ENCODE measurements at places on chromosomes 5 and 9.
A peak's percentile ranks its signal among the peaks of the same experiment; 100 is the strongest.

DNA sequence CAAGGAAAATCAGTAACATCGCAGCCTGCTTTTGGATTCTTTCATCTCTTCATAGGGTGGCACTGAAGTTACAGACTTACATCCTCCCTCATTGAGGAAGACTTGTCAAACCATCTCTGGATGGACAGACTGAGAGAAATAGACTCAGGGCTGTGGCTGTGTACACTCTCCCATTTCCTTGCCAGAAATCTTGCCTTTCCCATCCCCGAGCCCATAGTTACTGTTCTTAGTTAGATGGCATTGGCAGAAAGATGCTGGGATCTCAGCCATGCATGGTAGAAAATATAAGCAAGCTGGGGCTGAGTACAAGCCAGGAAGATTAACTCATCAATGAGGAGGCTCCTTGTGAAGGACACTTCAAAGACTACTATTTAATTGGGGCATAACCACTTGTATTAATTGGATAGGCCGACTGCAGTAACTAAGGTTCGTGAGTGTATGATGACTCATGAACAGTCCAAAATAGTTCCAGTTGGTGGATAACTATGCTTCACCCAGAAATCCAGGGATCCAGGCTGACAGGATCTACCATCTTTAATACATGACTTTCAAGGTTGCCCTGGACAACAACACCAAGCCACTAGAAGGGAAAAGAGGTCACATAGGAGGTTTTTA is 137.9 kb downstream of the TMEM38B start:
- no peak for DNase-seq

DNA sequence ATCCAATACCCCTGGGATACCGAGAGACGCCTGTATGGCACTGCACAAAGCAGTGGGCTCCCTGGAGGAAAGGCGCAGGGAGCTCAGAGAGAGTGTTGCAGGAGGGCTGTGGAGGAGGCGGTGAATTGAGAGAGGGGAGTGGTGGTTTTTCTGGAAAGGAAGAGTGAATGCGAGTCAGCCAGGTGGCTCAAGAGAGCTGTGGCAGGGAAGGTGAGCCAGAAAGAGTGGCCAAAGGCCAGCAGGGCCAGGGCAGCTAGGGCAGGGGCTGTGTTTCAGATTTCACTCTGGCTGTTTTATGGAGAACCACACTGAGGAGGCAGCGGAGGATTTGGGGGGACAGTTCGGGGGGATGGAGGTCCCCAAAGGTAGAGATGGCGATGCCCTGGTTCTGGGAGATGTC is 13.0 kb upstream of the DAB2IP start:
- DNase-seq, result no peak

DNA sequence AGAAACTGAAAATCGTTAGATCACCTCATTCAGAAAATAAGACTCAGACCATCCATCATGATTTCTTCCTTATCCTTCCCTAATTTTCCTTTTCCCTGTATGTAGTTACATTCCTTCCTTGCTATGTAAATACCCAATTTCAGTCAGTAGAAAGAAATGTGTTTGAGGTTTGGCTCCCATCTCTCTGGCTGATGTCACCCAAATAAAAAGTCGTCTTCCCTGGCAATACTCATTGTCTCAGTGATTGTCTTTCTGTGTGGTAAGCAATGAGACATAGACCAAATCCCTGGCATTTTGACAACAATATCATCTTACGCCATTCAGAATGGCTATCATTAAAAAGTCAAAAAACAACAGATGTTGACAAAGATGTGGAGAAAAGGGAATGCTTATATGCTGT is 303.9 kb upstream of the EDIL3 start:
- peak; percentile 8 for DNase-seq

GRCh38 chr9:87107072-87107471 is 159.8 kb upstream of the GAS1 start:
- peak; percentile 75 for DNase-seq

DNA sequence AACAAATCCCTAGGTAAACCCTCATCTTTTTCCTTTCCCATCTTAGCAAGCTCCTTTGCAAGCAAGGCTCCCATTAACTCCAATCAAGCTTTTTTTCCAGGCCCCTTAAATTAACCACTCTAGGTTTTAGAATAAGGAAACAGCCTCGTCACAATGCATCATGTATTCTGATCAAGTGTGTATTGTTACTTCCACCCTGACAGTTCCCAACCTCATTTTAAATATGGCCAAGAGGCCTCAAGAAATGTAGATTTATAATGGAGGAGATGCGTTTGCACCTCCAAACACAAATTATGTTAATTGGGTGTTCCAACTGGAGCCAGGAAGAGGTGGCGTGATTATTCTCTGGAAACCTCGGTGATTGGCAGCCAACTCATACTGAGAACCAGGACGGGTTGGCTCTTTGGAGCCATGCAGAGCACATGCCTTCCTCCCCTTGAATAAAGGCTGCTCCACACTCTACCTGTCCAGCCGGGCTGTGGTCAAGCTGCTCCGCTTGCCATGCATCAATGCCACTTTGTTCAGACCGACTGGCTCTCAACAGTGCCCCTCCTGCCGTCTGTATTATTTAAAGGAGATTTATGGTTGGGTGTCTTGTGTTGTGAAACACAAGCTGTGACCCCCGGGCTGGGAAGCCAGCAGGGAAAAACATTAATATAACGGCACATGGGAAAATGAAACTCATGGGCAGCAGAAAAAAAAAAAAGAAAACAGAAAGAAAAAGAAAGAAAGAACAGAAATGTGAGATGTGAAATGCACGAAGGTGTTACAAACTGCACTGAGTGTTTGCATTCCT is 191.1 kb downstream of the EBF1 start:
- DNase-seq, result no peak

DNA sequence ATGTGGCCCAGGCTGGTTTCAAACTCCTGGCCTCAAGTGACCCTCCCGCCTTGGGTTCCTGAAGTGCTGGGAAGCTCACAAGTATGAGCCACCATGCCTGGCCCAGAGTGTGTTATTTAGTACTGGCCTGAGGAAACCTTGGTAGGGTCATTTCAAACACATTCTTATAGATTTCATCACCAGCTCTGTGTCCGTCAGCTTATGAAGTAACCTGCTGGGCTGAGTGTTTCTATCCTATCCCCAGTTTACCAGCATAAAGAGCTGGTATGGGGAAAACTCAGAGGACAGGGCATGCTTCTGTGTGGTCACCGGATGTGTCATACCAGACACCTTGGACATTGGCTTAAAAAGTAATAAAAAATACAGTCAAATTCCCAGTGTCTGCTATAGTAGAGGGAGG is 45.3 kb downstream of the PTPN3 start:
- no peak for DNase-seq

- no peak for DNase-seq
Measured at GRCh38 chr9:3513265-3513818, 12.5 kb downstream of the RFX3 start.

- DNase-seq, result no peak
Measured at GRCh38 chr9:32326146-32326545, 58.3 kb upstream of the ACO1 start.

DNA sequence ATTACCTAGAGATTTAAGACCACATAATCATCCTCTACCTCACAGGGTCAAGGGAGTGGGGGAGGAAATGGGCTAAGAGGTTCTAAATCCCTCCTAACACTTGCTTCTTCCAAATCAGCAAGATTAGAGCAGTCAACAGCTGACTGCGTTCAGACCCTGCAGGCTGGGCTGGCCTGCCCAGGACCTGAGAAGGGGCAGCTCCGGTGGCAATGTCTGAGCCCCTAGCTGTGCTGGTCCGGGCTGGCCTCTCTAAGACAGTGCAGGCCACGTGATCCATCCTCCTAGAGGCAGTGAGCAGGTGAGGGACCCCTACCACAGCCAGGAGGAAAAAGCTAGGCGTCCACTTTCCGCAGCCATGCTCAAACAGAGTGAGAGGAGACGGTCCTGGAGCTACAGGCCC is at the start of gene KCNV2:
TSS of gene KCNV2 (plus strand) at position 126 of the 400 bp plus-strand sequence. CDS start at position 356, 230 bp downstream.
- no peak for DNase-seq

- DNase-seq, result no peak
Measured at GRCh38 chr5:103291606-103292005, 33.0 kb downstream of the MACIR start.

GRCh38 chr9:136899196-136899595 is 12.9 kb downstream of the TRAF2 start:
- DNase-seq, result no peak

DNA sequence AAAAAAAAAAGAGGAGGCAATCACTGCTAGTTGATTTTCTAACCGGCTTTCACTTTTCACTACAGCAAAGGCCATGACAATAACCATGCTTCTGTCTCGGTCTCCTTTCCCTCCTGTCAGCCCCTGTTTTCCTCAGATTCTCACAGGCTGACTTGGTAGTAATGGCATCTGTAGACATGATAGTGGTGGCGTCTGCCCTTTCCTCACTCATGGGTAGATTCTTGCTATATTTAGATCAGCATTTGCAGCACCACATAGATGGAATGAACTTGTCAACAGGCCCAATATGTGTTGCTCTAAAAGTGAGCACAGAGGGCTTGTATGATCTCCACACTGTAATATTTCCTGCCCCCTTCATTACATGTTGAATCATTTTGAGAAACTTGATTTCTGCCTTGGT is 120.3 kb upstream of the FTMT start:
- DNase-seq, result no peak

DNA sequence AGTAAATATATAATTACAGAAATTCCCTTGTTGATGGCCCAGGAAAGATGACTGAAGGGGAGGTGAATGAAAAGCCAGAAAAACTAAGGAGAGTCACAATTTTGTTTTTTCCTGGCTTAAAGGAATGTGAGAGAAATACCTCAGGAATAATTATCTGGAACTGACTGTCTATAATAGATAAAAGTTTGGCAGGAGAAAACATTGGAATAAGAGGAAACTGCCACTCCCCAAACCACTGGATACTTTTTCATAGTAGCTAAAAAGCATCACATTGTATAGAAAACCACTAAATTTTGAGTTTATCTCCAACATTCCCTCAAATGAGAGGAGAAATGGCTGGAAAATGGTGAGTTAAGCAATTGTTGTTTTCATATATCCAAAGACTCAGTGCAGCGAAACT is 326.0 kb downstream of the NPR3 start:
- DNase-seq, result peak; percentile 3

- no peak for DNase-seq
Measured at GRCh38 chr5:135169753-135170152, 135.7 kb upstream of the PITX1 start.

DNA sequence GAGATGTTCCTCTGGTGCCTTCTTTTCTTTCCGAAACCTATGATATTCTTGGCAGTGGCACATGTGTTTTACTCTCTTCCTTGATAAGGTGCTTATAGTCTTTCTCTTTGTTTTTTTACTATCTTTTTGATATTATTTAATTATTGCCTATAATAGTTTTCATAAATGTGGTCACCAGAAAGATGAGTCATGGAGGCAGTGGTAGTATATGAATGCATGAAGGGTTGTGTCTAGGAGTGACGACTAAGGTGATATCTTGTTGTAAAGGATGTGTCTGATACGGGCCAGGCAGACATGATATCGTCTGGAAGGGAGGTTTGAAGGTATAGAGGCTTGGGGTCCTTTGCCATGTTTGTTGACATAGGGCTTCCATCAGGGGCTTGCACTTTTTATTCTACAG is 36.8 kb downstream of the SLC44A1 start:
- no peak for DNase-seq

DNA sequence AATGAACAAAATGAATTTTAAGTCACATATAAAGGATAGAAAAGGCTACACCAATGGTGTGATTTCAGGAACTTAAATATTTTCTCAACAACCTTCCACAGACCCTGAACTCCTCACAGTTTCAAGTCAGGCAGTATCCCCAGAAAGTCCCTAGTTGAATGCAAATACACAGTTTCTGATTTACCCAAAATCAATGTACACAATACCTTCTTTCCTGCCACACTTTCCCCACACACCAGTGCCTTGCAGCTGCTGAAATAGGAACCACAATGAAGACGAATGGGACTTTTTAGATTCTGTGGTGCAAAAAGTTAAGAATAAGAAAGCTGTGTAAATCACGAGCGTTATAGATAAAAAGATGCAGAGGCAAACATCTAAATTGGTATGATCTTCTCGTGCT is 552.4 kb upstream of the MEF2C start:
- DNase-seq, result no peak

DNA sequence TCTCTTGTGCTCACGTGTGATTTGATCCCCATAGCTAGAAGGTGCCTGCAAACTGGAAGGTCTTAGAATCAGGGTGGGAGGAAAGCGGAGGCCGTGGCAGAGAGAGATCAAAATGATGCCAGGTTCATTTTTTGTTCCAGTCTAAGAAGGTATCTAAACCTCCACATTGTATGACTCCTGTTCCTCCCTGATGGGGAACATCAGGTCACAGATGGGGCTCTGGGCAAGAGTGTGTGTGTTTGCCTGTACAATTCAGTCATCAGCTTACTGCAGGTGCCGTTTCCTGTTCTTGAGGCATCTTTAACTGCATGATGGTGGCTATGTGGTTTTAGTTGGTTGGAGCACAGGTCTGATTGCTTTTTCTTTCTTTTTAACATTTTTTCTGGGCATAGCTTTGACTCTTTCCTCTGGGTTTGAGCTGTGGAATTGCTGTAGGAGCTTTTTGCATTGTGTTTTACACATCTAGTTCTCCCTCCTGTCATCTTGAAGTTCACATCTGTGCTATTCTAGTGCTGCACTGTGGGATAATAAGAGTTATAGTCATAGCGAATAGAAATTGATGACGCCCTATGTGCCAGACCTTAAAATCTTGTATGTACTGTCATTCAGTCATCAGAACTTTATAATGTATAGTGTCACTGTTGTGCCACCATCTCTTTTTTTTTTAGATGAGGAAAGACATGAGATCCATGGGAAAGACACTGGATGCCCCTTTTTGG is 30.8 kb downstream of the ARHGAP26 start:
- no peak for DNase-seq

DNA sequence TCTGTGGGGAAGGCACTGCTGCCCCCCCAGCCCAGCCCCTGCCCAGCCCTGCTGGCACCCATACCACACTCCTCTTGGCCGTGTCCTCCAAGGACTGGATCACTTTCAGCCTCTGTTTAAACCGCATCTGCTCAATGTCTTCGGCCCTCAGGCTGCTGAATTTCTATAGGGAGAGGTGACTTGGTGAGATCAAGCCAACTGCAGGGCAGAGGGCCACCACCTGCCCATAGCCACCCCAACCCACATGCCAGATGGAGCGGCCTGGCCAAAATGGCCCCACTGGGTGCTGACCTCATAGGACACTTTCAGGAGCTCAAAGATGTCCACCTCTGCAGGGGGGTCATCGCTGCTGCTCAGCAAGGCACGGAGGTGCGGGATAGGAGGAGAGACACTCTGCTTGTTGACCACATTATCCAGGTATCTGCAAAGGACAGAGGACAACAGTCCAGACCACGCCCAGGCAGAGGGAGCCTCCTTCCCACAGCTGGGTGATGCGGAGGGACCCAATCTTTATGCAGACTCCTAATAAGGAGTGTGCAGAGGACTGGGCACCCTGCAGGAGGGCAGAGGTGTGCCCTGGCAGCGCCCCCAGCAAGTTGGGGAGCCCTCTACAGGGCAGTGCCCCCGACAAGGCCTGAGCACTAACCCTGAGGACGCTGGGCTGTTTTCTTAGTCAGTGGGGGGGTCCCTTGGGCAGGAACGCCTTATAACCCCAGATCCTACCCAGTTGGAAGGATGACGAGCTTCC is 14.4 kb upstream of the MRNIP start:
- DNase-seq, result no peak

DNA sequence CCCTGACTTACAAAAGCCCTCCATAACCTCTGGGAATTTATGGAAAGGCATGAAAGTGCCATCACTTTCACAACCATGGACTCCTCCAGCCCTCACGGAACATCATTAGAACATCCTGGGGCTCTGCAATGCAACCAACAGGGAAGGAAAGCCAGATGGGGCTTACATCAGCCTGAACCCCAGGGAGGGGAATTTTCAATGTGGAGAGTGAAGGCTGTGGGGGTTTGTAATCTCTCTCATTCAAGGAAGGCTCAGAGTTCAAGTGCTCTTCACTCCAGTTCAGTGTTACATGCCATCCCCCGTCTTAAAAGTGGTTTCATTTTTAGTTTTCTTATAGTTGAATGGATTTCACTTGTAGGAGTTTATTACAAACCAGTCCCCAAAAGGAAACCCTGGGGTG is 5.7 kb downstream of the SPRY4 start:
- no peak for DNase-seq

Measured in Caki2 (cell line).